NCI-H446 (cell line): ENCODE measurements at places on chromosomes 7 and 10.

DNA sequence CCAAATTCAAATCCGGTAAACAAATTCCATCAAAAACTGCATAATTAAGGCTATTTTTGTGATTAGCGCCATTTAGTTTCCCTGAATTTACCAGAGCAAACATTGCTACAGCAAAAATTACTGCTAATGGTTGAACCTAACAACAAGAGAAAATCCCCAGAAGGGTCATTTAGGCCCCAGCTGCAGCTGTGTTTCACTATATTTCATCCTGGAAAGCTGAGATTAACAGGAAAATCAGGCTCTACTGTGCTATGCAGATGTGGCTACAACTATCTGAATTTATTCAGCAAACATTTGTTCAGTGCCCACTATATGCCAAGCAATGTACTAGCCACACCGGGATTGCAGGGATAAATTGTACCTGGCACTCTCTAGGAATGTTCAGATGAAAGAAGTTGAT is 104.0 kb downstream of the PON1 start:
- no peak for DNase-seq

GRCh38 chr10:24814568-24815313 is 91.1 kb upstream of the ARHGAP21 start:
- DNase-seq = no peak

DNA sequence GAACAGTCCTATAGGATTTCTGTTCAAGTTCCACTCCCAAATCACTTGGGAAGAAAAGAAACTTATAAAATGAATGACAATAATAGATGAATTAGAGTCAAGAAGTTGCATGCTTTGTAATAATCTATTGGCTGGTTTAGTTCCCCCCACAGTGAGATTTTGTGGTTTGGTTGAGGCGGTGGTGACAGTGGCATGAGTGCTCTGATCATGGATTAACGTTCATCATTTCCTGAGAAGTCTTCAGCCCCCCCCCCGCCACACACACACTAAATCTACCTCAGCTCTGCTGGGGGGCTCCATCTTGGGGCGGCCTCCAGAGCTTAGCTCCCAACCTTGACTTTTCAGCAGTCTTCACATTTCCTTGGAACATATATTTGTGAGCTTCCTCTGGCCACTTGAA is 121.7 kb downstream of the ABCA13 start:
- DNase-seq = no peak

GRCh38 chr7:4054158-4054557 is 627.9 kb upstream of the FOXK1 start:
- no peak for DNase-seq

- DNase-seq = no peak
Observed at GRCh38 chr10:95522117-95522516, 39.1 kb downstream of the SORBS1 start.

DNA sequence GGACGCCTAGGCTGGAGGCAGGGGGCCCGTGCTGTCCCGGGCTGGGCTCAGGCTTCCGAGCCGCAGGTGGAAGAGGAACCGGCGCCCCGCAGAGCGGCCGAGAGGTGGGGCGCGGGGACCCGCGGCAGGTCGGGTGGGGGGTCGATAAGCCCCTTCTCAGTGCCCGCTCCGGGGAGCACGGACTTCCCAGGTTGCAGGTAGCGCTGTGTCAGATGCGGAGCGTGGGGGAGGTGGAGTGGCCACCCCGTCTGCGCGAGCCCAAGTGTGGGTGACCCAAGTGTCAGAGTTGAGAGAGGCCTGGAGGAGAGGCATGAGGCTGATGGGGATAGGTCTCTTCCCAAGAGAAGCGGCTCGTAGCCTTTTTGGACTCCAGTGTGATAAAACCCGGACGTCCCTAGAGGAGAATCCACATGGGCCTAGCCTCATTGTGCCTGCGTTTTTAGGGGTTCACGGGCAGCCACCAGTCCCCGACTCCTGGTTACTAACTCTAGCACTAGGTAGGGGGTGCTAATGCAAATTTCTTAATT is 580 bp downstream of the EEPD1 start:
- DNase-seq = no peak

GRCh38 chr10:116237260-116237659 is 35.7 kb downstream of the GFRA1 start:
- DNase-seq = no peak

- DNase-seq = no peak
Observed at GRCh38 chr7:155746188-155746587, 66.1 kb downstream of the SHH start.

- DNase-seq = peak; percentile 49
Observed at GRCh38 chr7:40604601-40605438, 470.0 kb downstream of the SUGCT start.

DNA sequence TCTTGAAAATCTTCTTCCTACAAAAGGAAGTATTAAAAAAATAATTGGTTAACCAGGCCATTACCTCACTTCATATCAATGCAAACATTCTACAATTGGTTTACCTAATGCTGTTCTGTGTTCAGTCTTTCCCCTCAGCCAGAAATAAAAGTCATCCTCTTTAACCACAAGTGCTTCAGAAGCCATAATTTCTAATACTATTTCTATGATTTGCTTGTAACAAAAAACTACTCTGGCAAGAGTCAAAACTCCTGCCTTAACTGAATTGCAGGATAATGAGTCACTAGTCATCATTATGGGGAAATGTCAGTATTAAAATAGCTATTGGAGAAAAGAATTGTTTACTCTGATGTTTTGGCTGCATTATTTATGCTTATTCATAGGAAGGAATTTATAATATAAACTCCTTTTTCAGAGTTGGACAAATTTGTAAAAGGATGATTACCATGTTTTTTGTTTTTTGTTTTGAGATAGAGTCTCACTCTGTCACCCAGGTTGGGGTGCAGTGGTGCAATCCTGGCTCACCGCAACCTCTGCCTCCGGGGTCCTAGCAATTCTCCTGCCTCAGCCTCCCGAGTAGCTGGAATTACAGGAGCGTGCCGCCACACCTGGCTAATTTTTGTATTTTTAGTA is 55.5 kb upstream of the ODAD2 start:
- DNase-seq = no peak

- DNase-seq = no peak
Observed at GRCh38 chr10:100362570-100363496, 15.8 kb downstream of the SCD start.

GRCh38 chr7:158742065-158742821 is 37.6 kb upstream of the NCAPG2 start:
- no peak for DNase-seq

GRCh38 chr7:2993868-2994267 is 49.8 kb downstream of the CARD11 start:
- DNase-seq = no peak

- DNase-seq = no peak
Observed at GRCh38 chr7:130135208-130136205, 65.2 kb downstream of the KLHDC10 start.

GRCh38 chr7:18877874-18878273 is 239.6 kb downstream of the TWIST1 start:
- no peak for DNase-seq

DNA sequence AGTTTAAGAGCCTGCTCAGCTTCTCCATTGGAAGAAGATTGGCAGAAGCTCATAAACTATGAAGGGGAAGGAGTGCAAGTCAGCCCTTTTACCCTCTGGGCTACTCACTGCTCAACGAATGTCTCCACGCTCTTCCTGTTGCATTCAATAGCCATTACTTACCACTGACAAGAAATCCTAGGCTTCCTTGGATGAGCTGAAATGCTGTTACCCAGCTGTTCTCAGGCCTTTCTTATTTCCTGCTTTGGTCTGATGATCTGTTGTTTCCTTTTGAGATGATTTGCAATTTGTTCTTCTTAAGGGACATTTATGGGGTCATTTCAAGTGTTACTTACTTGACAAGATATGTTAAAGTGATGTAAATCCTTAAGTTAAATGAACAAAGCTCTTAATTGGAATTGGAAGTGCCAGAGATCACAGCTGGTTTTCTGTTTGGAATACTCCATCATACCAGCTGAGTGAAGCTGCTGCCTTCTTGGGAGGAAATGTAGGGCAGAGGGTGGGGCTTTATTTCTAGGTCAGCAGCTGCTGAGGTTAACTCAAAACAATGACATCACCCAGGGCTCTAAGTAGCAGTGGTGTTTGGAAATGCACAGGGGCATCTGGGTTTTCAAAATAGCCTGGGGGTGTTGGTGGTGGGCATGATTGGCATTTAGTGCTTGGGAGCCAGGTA is 170.0 kb downstream of the PRKCQ start:
- no peak for DNase-seq

GRCh38 chr7:15424468-15424867 is 137.3 kb downstream of the AGMO start:
- DNase-seq = no peak

- DNase-seq = no peak
Observed at GRCh38 chr7:82859106-82859850, 303.4 kb downstream of the PCLO start.

DNA sequence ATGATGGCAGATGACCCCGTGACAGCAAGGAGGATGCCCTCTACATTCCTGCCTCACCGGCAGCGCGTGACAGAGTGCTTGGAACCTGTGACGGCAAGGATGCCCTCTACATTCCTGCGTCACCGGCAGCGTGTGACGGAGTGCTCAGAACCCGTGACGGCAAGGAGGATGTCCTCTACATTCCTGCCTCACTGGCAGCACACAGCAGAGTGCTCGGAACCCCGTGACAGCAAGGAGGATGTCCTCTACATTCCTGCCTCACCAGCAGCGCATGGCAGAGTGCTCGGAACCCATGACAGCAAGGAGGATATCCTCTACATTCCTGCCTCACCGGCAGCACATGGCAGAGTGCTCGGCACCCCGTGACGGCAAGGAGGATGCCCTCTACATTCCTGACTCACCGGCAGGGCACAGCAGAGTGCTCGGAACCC is 231.0 kb downstream of the DIP2C start:
- no peak for DNase-seq

- DNase-seq = peak; percentile 15
Observed at GRCh38 chr7:4715410-4715776, 33.3 kb downstream of the FOXK1 start.

- no peak for DNase-seq
Observed at GRCh38 chr7:47186316-47186715, 395.6 kb downstream of the TNS3 start.

DNA sequence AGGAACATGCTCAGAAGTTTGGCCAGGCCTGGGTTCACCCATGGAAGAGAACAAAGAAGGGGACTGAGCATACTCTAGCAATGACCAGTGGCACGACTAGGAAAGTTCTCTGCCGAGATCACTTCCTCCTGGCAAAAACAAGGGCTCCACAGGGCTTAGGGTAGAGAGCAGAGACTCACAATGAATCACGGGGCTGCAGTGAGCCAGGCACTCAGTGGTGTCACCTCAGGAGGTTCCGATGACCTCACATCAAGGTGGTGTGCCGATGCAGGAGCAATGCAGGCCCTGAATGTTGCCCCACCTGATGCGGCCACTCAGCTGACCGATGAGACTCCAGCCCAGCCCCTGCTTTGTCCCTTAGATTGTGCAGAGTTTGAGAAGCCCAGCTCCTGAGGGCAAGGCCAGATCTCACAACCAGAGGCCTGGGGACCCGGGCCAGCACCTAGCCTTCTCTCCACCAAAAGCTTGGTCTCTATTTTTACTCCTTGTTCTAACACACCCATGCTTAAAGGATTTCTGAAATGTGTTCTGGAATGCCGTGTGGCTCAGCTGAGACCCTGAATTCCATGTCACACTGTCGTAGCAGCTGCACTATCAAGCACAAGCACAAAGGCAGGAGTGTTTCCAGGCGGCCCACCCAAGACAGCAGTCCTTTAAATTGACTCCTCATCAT is 60.9 kb downstream of the COBL start:
- DNase-seq = no peak

GRCh38 chr7:94449151-94449725 is 54.5 kb downstream of the COL1A2 start:
- DNase-seq = no peak

- DNase-seq = no peak
Observed at GRCh38 chr7:13979671-13980435, 9.6 kb downstream of the ETV1 start.

- DNase-seq = no peak
Observed at GRCh38 chr10:48670978-48671913, 13.4 kb upstream of the WDFY4 start.

DNA sequence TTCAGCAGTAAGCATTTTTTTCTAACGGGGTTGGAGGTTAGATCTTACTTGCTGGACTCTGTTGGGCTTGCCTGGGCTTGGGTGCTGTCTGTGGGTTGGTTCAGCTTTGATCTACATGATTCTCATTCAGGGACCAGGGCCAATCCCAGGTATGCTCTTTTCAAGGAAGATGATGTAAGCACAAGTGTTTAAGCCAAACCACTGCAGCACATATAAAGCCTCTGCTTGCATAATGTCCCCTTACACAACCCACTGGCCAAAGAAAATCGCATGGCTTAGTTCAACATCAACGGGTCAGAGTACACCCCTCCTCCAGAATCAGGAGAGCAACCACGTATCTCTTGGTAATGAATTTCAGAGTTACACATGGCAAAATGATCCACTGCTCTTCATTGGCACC is 83.9 kb downstream of the DNAJB9 start:
- DNase-seq = no peak

DNA sequence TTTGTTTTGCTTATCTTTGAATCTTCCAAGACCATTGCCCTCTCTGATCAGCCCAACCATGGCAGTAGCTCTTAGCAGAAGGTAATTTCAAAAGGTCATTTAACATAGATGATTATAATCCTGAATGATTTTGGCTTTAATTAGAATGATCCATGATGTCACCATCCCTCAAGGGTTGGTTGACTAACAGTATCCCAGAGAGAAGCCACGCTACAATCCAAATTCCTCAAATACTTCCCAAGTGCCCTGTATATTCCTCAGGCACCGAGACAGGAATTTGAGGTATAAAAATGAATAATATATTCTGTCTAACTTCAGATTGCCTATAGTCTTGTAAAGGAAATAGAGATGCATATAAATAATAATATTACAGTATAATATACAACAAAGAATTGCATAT is 42.1 kb upstream of the TMEM196 start:
- no peak for DNase-seq

GRCh38 chr10:44009891-44010632 is 361.4 kb upstream of the ZNF32 start:
- no peak for DNase-seq

GRCh38 chr10:82206831-82207230 is 331.8 kb downstream of the NRG3 start:
- DNase-seq = no peak

DNA sequence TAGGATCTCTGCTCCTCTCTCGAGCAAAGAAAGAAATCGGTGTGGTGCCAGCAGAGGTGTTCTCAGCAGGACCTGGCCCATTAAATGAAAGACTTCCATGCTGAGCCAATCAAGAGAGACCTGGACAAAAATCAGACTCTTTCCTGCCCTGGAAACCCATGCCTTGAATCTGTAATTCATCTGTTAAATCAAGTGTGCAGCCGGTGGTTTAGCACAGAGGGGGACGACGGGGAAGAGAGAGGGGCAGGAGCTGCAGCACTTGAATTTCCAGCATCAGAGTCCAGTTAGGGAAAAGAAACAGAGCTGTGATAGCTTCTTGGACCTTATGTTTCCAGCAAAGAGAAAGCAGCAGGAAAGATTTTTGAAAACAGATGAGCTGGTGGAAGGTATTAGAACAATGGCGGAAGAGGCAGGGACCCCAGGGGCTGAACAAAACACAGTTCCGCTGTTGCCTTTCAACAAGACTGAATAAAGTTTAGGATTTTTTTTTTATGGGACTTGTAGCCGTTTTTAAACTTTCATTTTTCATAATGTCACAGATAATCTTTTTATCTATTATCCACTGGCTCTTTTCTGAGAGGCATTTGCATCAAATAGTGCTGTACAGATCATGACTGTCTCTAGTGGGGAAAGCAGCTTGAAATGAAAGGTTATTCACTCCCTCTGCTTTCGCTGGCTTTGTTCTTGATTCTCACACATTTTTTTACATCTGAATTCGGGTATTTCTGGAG is 543.6 kb upstream of the GALNT17 start:
- DNase-seq = no peak
